ENCODE measurements at places on chromosomes 6 and 20.

- no peak for DNase-seq
Measured at GRCh38 chr20:19760371-19760721, 2.3 kb downstream of the RIN2 start.

DNA sequence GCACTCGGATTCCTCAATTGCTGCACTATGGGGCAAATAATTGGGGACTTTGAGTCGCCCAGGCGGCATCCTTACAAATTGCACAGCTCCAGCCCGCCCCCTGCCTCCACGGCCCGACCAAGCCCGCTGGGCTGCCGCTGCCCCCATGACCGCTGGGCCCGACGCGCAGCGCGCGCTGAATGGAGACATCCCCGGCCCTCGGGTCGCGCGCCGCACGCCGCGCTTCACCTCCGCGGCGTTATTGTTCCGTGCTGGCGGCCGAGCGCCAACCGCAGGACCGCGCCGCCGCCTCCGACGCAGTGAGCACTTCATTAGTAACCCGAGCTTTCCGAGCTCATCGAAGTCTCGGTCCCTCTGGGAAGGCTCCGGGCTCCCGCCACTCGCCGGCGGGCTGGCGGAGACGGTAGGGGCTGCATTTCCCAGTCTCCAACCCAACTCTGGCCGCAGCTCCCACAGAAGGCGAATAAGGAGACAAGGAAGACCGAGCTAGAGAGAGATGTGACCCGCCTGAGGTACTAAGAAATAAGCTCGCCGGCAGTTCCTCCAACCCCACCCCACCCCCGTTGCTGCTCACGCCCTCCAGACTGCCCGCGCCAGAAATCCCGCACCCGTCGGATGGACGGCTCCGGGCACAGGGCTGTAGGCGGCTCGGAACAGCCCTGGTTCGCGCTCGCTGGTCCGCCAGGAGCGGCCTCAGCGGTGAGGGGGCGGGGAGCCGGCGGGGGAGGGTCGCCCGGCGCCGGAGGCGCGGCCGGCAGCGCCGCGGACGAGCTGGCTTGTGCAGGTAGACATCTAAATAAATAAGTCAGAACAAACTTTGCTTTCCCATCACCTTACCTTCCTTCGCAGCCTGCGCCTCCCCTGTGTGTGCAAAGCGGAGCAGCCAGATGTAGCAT is 703 bp downstream of the EPHA7 start:
- no peak for DNase-seq

DNA sequence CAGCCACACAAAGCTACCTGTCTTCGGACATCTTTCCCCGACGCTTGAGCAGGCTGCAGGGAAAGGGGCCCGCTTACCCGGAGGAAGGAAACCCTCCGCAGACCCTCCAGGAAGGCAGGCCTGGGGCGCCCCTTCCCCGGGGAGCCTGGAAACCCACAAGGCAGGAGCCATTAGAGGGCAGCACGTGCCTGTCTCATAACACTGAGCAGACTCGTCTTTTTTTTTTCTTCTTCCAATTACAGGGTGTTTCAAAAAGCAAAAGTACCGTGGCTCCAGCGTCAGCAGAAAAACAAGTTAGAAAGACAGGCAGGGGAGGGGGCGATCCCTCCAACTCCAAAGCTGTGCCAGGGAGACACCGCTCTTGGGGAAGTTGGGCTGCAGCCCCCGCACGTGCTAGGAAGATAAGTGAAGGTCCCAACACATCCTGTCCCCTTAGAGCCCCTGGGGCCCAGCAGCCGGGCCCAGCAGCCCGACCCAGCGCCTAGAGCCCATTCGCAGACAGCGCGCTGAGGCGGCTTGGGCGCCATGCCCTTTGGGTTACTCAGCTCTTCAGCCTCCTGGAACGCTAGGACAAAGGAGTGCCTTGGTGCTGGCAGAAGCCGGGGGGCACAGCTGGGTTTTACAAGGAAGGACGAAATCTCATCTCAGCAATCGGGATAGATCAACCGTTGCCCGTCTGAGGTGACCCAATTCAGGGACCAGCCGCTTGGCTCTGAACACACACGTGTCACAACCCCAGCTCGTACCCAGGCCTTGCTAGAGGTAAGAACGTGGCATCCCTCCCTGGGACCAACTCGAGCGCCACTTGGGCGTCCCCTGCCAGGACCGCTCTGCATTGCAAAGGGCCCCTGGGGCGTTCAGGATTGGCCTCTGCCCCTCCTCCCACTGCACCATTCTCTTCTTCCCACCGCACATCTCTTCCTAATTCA is 136.3 kb downstream of the LY86 start:
- DNase-seq = peak; percentile 74

DNA sequence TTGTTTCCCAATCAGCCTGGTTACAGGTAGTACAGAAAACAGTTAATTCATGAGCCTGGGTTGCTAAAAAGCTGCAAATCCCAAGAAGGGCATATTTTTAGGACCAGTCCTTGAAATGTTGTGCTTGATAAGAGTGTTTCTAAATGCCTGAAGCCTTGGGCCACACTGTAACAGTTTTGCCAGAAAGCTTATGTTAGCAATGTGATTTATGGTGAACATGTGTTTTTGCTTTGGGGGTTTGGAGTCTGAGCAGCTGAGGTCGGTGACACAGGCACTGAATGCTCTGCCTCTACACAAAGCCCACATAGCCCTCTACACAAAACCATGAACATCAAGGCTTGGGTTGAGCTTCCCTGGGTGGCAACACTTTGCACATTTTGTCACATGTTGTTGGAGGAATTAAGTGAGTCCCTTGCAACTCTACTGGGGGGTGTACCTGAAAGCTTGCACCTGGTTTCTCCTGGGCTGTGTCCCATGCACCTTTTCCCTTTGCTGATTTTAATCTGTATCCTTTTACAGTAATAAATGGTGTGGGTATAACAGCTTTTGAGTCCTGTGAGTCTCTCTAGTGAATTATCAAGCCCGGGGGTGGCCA is 22.2 kb downstream of the AHI1 start:
- DNase-seq = peak; percentile 45

DNA sequence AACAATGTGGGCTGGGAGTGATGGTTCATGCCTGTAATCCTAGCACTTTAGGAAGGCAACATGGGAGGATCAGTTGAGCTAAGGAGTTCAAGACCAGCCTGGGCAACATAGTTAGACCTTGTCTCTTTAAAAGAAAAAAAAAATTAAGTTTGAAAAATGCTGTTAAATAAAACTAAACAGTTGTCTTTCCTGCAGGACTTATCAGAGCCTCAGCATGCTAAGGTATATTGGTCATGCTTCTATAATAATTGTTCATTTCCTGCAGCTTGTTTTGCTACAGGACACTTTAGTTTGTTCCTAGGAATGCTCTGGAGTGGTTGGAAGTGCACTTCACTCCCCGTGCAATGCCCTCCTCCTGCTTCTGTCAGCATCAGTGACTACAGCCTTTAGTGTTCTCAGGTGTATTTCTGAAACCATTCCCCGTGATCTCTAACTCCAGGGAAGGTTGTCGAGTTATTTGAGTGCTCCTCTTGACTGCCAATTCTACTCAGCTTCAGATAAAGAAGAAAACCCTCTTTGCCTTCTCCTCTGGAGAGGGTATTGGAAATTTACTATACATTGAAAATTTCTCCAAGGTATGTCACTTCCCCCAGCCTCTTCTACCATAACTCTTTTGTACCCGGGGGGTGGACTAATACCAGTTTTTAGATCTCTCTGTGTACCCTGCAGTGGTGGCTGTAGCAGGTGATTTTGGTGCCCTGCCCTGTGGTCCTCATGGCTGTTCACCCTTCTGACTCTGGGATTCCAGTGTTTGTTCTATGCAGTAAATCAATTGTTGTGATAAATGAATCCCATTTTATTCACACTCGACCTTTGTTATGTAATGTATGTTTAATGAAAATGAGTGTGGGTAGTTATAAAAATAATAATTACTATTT is 33.8 kb downstream of the NHLRC1 start:
- no peak for DNase-seq

Measured in EL (cell line).